ENCODE measurements at places on chromosomes 5 and 9.

- DNase-seq, result no peak
These were observed 2.1 kb downstream of the FGF18 start for GRCh38 chr5:171421331-171422262.

GRCh38 chr9:127572961-127573721, 38.9 kb upstream of the STXBP1 start:
- DNase-seq, result no peak

GRCh38 chr9:134842321-134842720, 38.3 kb upstream of the FCN2 start:
- no peak for DNase-seq

DNA sequence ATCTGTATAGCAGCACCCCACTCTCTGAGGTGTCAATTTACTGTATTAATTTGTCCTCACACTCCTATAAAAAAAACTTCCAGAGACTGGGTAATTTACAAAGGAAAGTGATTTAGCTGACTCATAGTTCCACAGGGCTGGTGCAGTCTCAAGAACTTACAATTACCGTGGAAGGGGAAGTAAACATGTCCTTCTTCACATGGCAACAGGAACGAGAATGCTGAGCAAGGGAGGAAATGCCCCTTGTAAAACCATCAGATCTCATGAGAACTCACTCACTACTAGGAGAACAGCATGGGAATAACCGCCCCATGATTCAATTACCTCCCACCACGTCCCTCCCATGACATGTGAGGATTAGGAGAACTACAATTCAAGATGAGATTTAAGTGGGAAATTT, 602.6 kb downstream of the MTRR start:
- DNase-seq, result no peak

GRCh38 chr9:19181561-19181960, 48.9 kb upstream of the DENND4C start:
- no peak for DNase-seq

DNA sequence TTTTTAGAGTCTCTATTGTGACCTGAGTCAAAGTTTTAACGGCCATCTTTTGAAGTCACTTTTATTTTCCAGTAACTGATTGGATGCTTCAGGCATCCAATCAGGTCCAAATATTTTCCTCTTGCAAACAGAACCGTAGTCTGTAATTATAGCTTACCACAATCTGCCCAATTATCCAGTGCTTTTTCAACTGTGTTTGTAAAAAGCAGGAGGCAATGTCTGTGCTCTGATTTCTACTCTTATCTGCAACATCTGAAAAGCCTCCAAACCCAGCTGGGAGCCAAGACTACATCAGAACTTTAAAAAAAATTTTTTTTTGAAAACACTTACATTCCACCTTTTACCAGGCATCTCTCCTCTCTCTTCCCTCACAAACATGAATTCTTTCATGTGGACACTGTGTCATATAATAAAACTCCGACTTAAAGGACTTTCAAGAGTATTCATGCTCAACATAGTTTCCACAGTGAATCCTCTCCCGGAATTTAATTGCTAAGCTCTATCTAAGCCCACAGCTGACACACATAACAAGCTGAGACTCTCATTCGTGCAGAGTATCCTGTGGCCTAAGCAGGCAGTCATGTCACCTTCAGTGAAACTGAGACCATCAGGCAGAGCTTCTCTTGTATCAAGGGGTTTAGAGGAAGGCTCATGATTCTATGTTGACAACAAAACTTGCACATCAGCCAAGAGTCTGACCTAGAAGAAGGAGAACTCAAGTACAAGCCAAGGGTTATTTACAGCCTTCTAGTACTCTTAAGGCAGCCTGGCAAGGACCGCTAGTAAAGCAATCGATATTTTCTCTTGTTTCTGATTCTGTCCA, 272.7 kb downstream of the TLE1 start:
- DNase-seq, result no peak

GRCh38 chr5:14257995-14258403, 114.9 kb downstream of the TRIO start:
- DNase-seq, result no peak

GRCh38 chr9:131308452-131308851, 18.9 kb downstream of the PLPP7 start:
- no peak for DNase-seq

DNA sequence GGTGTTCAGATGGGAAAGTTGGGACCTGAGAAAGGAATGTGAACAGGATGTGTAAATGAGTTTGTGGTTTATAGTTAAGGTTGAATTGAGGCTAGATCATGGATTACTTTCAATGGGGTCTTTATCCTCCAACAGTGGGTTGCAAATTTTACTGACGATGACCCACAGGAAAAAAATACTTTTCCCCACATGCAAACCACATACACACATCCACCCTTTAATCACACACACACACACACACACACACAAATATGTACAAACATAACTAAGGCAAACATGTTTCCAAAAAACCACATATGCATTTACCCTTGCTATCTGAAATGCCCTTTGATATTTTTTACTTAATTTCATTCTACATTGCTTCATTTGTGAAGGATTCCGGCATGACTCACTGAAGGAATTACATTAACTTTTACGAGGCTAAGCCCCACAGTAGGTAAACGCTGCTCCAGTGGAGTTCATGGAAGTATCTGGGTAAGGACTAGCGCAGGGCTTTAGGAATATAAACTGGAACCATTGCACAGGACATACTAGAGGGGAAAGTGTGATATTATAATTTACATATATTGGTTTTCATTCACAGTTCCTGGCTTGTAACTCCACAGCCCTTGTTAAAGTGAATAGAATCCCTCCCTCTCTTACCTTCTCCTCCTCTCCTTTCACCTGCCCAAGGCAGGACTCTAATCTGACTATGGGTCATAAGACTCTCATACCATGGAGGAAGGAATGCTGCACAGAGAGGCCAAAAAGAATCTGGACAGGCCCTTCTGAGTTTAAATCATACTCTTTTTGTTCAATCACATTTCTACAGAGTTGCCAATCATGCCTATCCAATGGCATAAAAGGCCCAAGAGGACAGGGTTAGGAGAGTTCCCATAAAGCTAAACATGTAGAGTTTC, 8.5 kb upstream of the SPEF2 start:
- no peak for DNase-seq

- no peak for DNase-seq
These were observed 51.7 kb downstream of the MED27 start for GRCh38 chr9:132027752-132028663.

GRCh38 chr9:70152350-70152749, 106.4 kb upstream of the SMC5 start:
- no peak for DNase-seq

- DNase-seq, result no peak
These were observed 84.9 kb upstream of the HSPA9 start for GRCh38 chr5:138660051-138660572.

GRCh38 chr5:2256691-2257280, 374.1 kb upstream of the IRX4 start:
- no peak for DNase-seq

GRCh38 chr5:139636207-139636792, 11.8 kb upstream of the CXXC5 start:
- no peak for DNase-seq

GRCh38 chr5:132501961-132502931, 11.7 kb upstream of the IRF1 start:
- DNase-seq, result no peak

- DNase-seq, result no peak
These were observed 10.0 kb upstream of the ZNF483 start for GRCh38 chr9:111514967-111515366.

All from stimulated activated CD4-positive, alpha-beta T cell treated with anti-CD3 and anti-CD28 coated beads, Interleukin-15, amount 100 ng/mL, for 48 hours (primary cell).